Osteocyte (in vitro differentiated cells): ENCODE measurements at places on chromosomes 4 and X. TPM values are rescaled to one million over a fixed set of nuclear protein-coding genes. Genes with fewer than 3 reads are reported as not detected.

Gene CCNA2
- 9.6 and 10.6 TPM in 2 replicates for total RNA-seq

Gene PDZD4
- 23.9 and 26.6 TPM in 2 replicates for total RNA-seq

Gene INPP4B
- 9.9 and 10.9 TPM in 2 replicates for total RNA-seq

Gene CSN1S1
- total RNA-seq = not detected in 2 replicates

Gene MAOA
- total RNA-seq = 0.26 and 0.32 TPM in 2 replicates

Gene MPP1
- 10.6 and 11.2 TPM in 2 replicates for total RNA-seq

Gene RBMXL3
- total RNA-seq = not detected in 2 replicates

Gene GABRG1
- not detected in 2 replicates for total RNA-seq

Gene CACNA1F
- not detected in 2 replicates for total RNA-seq

Gene MAGED4
- total RNA-seq = 95.8 and 98.9 TPM in 2 replicates

Gene FAM114A1
- 120 and 139 TPM in 2 replicates for total RNA-seq

Gene VAMP7
- total RNA-seq = 35.7 and 36.4 TPM in 2 replicates

Gene HADH
- total RNA-seq = 29.8 and 31.6 TPM in 2 replicates

Gene EPGN
- total RNA-seq = 0.30 TPM in 1 of 2 replicates, not detected in the other

Gene IL2RG
- not detected in 2 replicates for total RNA-seq

Gene ZNF674
- 6.1 and 8.8 TPM in 2 replicates for total RNA-seq

Gene MUC7
- not detected in 2 replicates for total RNA-seq

Gene TIMM17B
- total RNA-seq = 45.6 and 50.0 TPM in 2 replicates

Gene TMPRSS11B
- not detected in 2 replicates for total RNA-seq

Gene SPANXA1
- not detected in 2 replicates for total RNA-seq

Gene PCDH7
- 139 and 147 TPM in 2 replicates for total RNA-seq

Gene TMPRSS11D
- total RNA-seq = not detected in 2 replicates

Gene AP1S2
- total RNA-seq = 79.7 and 92.6 TPM in 2 replicates

Gene GABRB1
- total RNA-seq = not detected in 2 replicates

Gene NLRP2B
- not detected in 2 replicates for total RNA-seq

Gene TRIM2
- 34.0 and 36.0 TPM in 2 replicates for total RNA-seq
